ENCODE measurements at places on chromosomes 2 and 18.

- DNase-seq, result no peak
Measured at GRCh38 chr2:224085246-224085645, 46.2 kb upstream of the SERPINE2 start.

GRCh38 chr2:237044281-237044680 is 41.4 kb upstream of the COPS8 start:
- DNase-seq, result no peak

DNA sequence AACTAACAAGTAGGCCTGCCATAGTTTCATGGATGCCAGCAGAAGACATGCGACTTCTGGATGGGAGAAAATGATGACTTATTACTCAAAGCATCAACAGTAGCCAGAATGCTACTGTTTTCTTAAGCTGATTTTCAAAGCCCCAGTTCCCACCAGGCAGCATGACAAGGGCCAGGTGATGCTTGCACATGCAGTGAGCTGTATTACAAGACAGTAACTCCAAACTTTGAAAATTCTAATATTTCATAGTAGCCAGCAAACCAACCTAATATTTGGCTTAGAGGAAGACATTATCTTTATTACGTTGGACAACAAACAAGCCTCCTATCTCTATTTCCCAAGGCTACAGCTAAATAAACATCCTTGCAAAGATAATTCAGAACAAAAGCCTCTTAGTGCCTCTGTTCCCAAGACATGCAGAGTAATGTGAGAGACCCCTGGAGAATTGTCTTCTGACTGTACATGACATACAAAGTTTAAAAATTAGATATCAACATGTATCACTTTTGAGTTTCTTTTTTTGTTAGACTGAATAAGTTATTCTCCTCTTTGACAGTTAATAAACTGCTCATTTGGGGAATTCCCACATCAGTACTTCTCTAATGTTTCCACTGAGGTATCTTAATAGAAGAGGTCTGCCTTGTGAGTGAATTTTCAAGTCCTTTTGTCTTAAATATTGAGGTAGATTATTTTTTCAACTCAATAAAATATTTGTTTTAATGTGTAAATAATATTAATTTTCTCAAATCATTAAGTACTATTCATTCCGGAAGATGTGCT is 367.6 kb upstream of the CWC22 start:
- peak; percentile 5 for DNase-seq

DNA sequence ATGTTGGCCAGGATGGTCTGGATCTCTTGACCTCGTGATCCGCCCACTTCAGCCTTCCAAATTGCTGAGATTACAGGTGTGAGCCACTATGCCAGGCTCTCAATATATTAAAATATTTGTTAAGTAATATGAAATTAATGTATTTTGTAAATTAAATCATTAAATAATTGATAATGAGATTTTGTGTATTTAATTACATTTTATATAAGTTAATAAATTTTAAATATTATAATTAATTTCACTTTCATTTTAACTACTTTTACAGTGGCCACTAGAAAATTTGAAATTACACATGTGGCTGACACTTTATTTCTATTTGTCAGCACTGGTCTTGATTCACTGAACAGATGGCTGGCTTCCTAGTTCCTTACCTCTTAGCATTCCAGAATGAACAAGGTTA is 102.6 kb downstream of the DPP10 start:
- no peak for DNase-seq

GRCh38 chr18:7626175-7626921 is 59.2 kb downstream of the PTPRM start:
- DNase-seq, result peak; percentile 34

DNA sequence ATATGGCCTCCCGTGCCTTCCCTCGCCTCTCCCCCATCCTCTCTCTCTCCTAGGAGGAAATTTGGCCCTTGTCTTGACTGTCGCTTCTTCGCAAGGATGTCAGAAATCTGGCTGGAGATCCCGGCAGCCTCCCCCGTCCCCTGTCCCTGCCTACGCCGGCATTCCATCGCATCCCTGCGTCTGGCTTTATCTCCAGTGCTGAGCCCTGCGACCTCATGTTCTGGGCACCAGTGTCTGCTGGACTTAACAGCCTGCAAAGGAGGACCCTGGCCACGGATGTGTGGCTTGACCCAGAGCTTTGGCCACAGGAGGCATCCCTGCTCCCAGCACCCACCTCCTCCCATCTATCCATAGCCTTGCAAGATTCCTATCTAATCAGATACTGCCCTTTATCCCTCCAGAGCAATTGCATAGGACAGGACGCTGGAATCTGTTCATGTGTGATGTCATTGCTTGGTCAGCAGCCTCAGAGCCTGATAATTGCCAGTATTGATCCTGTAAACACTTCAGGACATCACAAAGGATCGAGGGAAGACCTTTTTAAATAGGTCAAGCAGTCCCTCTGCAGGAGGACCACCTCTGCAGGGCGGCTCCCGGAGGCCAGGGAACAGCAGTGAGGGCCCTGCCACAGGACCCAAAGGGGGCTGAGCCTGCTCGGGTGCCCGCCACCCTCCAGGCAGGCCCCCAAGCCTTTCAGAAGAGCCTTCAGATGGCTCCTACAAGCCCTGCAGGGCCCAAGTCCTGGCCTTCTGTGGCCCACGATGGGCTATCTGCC is 168.2 kb downstream of the TWIST2 start:
- DNase-seq, result no peak

GRCh38 chr2:190576573-190576972 is 42.1 kb upstream of the NEMP2 start:
- DNase-seq, result no peak

GRCh38 chr18:74241970-74242369 is 49.8 kb downstream of the CYB5A start:
- DNase-seq, result no peak

DNA sequence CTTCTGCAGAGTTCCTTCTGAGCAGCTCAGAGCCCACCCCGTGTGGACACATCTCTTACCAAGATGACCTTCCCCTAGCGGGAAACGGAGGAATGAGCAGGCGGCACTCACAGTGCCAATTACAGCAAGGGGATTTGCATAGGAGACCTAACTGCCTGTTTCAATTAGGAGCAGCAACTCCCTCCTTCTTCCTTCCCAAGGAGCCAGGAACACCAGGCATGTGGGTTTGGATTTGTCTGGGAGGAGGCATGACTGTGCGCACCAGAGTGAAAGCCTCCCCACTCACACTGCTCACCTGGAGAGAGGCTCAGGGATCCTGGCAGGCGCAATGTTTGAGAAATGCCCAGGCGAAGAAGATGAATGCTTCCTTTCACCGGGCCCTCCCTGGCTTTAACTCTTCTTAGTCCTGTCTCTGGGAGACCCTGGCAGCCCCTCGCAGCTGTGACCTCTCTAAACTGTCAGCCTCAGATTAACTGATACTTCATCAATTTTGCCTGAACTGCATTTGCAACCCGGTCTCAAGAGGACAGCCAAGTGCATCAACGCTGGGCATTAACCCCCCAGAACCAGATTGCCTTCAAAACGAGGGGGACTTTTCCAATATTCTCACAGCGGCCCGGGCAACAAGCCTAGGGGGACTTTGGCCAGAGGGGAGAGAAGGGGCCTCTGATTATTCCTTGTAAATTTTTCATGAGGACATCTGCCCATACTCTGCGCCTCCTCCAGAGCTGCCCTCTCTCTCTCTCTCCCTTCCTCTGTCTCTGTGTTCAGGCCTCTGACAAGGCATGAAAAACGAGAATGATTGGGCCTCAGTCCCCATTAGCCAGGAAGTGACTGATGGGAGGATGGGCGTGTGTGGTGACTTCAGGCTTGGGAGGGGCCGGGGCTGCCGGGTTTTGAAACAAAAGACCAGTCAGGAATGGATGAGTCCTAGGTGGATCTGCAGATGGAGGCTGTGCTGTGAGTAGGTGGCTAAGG is 93.8 kb downstream of the CMPK2 start:
- DNase-seq, result no peak
